ENCODE measurements at places on chromosomes 16 and 17. TPM values are rescaled to one million over a fixed set of nuclear protein-coding genes. Genes with fewer than 3 reads are reported as not detected.

The MYOCD gene
- polyA plus RNA-seq = 12.2 TPM

The NME1 gene
- polyA plus RNA-seq = 60.0 TPM

The TNS4 gene
- polyA plus RNA-seq = 0.06 TPM

The MMP2 gene
- polyA plus RNA-seq = 87.5 TPM

The RSKR gene
- polyA plus RNA-seq = 15.2 TPM

The ATP2A3 gene
- polyA plus RNA-seq = 44.4 TPM

The SLC52A1 gene
- polyA plus RNA-seq = 3.2 TPM

The ALOX12B gene
- 2.8 TPM for polyA plus RNA-seq

The KREMEN2 gene
- 0.66 TPM for polyA plus RNA-seq

The TPSB2 gene
- polyA plus RNA-seq = 0.34 TPM

The TMED6 gene
- 3.6 TPM for polyA plus RNA-seq

The KRTAP3-1 gene
- polyA plus RNA-seq = not detected

The EPX gene
- 0.24 TPM for polyA plus RNA-seq

The CSH2 gene
- polyA plus RNA-seq = 0.06 TPM

The SGSM2 gene
- 50.0 TPM for polyA plus RNA-seq

The ABCC11 gene
- 0.21 TPM for polyA plus RNA-seq

The SLC22A31 gene
- polyA plus RNA-seq = 8.8 TPM

The CDRT15L2 gene
- not detected for polyA plus RNA-seq

The HOXB9 gene
- 0.03 TPM for polyA plus RNA-seq

The HOXB4 gene
- 5.9 TPM for polyA plus RNA-seq

The IRF8 gene
- 35.4 TPM for polyA plus RNA-seq

The C17orf100 gene
- polyA plus RNA-seq = 8.1 TPM

Measured in large intestine (tissue), 12 donors.